Thoracic aorta (tissue), 2 donors: ENCODE measurements at places on chromosomes 4 and X. TPM values are rescaled to one million over a fixed set of nuclear protein-coding genes. Genes with fewer than 3 reads are reported as not detected.

Gene ZFYVE28
- 20.2 TPM for total RNA-seq

Gene GPRIN3
- total RNA-seq = 9.0 TPM

Gene NOX1
- not detected for total RNA-seq

Gene JADE3
- 5.2 TPM for total RNA-seq

Gene MEPE
- not detected for total RNA-seq

Gene TTC29
- not detected for total RNA-seq

Gene GRPR
- not detected for total RNA-seq

Gene SPANXD
- total RNA-seq = not detected

Gene SRPX2
- total RNA-seq = 60.7 TPM

Gene RHOH
- total RNA-seq = 10.2 TPM

Gene BLTP1
- total RNA-seq = 105 TPM

Gene RAB40A
- 2.6 TPM for total RNA-seq

Gene P2RY10
- total RNA-seq = 0.54 TPM

Gene ETDA
- total RNA-seq = not detected

Gene CTAG1B
- total RNA-seq = not detected
